ENCODE measurements at places on chromosomes 4 and X. TPM values are rescaled to one million over a fixed set of nuclear protein-coding genes. Genes with fewer than 3 reads are reported as not detected.

CYLC1 gene
- total RNA-seq = not detected

DNA sequence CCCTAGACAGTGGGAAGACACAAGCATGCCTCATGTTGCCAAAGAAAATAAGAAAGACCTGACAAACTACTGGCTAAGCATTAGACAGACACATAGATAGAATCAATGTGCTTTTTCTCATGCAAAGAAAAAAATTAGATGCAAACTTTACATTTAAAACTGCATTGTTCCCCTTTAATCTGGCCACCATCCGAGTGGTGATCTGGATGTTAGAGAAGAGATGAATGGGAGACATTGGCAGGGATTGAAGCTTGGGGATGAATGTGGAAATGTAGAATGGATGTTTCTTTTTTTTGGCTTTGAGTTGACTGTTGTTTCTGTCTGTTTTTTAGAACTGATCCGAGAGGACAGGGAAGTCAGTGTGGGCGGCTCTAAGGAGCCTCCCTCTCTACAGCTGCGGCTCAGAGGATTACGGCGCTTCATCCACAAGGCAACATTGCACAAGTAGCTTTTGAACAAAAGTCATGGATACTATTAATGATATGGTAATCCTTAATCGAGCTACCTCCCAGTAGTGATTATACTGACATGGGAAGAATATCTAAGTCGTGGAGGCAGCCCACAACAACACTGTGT, 53.0 kb downstream of the HELT start:
- no peaks in the 10 kb centered on the region for H3K4me1 ChIP-seq
- no peaks in the 10 kb centered on the region for H3K36me3 ChIP-seq
- H3K4me3 ChIP-seq = no peak overlapping the region
- H3K27ac ChIP-seq = no peak overlapping the region
- H3K27me3 ChIP-seq = peaks cover 7% of the 10 kb centered on the region

ATXN3L gene
- not detected for total RNA-seq

GRCh38 chr4:185723631-185724260, 88.2 kb downstream of the SORBS2 start:
- peaks cover 19% of the 10 kb centered on the region for H3K4me1 ChIP-seq

GRCh38 chrX:56385960-56386359, 153.8 kb downstream of the KLF8 start:
- no peak overlapping the region for H3K27ac ChIP-seq
- no peak overlapping the region for H3K4me3 ChIP-seq
- no peaks in the 10 kb centered on the region for H3K4me1 ChIP-seq
- no peak for ATAC-seq
- no peaks in the 10 kb centered on the region for H3K27me3 ChIP-seq

GRCh38 chr4:143189528-143189927, 4.8 kb downstream of the USP38 start:
- peaks cover 5% of the 10 kb centered on the region for H3K4me1 ChIP-seq
- H3K36me3 ChIP-seq = no peaks in the 10 kb centered on the region
- H3K27ac ChIP-seq = no peak overlapping the region
- H3K27me3 ChIP-seq = no peaks in the 10 kb centered on the region
- H3K4me3 ChIP-seq = no peak overlapping the region
- ATAC-seq = no peak
